ENCODE measurements at places on chromosomes 3 and 15.

DNA sequence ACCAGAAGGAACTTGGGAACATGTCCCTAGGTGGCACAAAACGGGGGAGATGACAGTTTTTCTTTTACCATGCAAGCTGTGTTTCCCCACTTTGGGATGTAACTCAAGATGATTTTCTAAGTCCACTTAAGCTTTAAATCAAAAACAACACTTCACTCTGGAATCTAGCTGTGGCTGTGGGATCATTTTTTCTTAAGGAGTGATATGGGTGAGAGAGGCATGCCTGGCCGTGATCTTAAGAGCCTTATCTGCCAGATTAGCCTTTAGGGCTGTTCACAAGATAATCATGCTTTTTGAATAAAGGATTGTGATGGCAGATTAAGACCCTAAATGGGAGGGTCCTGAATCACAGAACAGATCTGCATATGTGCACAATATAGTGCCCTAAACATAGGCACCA lies 384.8 kb upstream of the SEMA6D start:
- DNase-seq, result no peak

DNA sequence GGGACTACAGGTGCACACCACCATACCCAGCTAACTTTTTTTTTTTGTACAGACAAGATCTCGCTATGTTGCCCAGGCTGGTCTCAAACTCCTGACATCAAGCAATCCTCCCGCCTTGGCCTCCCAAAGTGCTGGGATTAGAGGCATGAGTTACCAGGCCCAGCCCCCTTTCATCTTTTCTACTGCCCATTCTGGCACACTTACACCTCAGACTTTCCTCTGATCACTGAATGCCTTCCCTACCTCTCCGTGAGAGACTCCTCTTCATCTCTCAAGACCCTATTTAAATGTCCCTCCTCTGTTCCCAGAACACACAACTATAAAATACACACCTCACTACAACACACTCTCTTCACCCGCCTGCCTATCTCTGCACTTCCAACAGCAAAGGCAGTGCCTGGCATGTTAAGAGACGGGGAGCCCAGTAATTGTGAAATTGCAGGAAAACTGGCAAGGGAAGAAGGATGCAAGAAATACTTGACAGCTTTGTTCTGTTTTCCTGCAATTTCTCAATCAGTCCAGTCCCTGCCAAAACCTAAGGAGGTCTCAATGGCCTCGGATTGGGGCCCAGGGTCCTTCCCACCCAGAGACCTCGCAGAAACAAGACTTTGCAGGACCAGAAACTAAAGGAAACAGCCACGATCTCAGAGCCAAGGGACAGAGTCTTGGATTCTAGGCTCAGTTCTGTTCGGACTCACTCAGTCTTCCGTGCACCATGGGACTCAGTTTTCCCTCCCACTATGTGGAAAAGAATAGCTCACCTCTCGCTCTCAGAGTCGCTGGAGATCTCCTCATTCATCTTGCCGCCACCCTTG lies 849 bp downstream of the RRP9 start:
- DNase-seq, result no peak

DNA sequence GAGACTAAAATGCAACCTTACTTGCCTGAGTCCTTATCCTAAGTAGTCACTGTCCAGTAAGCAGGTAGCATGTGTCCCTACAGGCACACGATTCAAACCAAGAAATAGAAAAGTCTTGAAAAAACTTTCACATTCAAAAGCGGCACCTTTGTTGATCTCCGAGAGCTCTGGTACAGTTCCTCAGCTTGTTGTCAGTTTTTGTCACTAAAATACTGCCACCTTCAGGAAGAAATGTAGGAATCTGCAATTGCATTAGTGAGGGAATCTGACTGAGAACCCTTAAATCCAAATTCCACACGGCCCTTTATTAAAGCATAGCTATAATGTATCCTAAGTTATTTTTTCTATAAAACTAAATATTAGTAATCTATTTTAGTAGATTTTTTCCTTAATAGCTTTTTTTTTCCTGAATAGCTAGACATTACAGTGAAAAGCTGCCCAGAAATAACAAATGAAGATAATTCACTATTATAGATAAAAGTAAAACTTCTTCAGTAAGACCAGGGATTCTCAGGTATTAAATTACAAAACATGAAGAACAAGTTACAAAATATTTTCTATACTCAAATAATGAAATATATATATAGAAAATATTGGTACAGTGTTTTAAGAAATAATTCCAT lies 44.0 kb downstream of the CCDC54 start:
- DNase-seq, result peak; percentile 36

DNA sequence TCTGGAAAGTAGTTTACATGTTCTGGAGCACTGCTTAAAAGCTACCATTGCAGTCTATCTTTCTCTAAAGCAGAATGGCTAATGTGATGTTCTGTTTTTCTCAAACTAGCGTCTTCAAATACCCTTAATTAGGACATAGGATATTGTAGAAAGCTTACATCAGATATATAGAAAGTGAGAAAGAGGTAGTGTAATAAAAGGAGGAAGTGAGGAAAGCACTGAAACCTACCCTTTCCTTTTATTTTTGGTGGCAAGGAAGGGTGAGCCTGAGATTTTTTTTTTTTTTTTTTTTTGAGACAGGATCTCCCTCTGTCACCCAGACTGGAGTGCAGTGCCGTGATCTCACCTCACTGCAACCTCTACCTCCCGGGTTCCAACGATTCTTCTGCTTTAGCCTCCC lies 9.4 kb downstream of the SENP2 start:
- no peak for DNase-seq

DNA sequence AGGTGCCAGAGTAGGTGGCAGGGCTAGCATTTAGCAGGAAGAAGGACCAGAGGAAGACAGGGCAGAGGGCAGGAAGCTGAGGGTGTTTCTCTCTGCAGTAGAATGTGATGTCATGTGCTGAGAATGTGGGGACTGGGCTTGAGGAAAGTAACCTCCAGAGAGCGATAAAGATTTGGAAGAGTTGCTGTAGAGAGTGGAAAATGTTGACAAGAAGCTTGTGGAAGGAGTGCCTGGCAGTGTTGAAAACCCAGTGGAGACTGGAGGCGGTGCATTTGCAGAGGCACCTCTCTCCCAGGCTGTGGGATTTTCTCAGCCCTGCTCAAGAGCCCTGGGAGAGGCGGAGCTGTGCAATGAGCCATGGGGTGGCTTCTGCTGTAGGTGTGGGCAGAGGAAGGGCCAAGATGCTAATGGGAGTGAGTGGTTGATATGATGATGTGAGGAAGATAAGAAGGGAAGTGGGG lies 54.8 kb downstream of the MESD start:
- no peak for DNase-seq

GRCh38 chr15:98113327-98113726 lies 152.8 kb downstream of the ARRDC4 start:
- DNase-seq, result no peak

DNA sequence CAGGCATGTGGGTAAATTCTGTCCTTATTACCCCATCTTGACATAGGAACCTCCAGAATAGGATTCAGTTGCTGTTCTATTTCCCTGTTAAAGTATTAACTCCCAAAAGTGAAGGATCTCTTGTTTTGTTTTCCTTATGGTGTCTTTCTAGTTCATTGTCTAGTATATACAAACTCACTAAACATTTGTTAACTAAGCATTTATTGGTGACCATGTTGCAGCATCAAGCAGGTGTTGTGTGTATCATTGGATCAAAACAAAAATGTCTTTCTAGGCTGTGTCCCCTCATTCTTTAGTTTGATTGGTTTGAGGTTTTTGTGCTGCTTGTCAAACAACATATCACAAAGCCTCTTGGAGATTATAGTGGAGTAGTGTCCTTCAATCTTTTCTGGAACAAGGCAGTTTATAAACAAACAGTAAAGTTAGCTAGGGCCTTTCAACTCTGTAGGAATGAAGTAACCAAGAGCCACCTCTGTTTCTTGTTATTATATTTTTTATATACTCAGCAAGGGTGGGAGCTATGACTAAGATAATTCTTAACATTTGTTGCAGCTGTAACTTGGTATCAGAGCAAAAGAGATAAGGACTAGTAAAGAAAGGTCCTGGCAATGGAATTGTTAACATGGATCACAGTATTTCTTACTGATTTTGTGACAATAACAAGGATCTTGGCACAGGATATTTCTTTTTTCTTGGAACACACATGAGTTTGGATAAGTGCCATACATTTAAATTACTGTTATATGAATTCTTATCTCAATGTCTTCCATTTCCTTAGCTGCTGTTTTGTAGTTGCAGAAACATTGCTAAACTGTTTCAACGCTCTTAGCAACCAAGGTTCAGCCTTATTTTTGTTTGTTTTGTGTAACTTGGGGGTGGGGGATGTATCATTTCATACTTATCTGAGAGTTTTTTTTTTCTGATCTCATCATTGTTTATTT lies 49.3 kb downstream of the TMOD3 start:
- DNase-seq, result no peak

- DNase-seq, result no peak
Measured at GRCh38 chr15:44882499-44882968, 74.0 kb upstream of the TERB2 start.

GRCh38 chr3:187746059-187746441 lies 782 bp upstream of the BCL6 start:
- no peak for DNase-seq

- DNase-seq, result no peak
Measured at GRCh38 chr15:81285461-81285860, 38.5 kb downstream of the STARD5 start.

DNA sequence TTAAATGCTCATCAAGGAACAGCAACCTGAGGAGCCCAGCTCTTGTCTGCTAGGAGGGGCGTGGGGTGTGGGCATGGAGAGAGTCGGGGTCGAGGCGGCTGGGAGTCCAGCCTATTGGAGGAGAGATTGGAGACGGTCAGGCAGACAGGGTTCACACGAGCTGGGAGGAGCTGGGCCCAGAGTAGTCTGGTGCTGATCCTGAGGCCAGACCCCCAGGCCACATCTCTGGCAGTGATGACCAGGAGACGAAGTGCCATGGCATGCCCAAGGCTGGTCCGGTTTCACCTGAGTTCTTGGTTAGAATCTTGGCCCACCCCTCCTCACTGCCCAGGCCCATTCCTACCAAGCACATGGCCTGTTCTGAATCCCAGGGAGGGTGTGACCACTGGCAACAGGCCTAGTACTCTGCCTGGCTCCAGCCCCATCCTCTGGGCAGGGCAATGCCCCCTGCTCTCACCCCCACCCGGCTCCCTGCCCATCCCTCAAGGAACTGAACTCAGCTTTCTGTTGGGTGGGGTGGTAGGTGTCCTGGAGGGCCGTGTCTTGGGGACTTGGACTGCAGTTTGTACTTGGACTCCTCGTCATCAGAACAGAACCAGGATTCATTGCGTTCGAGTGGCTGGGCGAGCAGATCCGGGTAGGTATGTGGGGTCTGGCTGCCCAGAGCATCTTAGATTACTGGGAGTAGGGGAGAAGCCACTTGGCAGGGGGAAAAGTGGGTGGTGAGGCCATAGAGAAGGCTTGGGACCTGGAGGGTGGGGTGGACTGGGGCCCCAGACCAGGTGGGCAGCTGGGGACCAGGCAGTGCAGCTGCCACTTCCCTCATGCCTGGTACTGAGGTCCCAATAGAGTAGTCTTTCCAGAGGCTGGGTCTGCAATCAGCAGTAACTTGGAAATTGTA lies 20.8 kb downstream of the SLC28A1 start:
- no peak for DNase-seq

DNA sequence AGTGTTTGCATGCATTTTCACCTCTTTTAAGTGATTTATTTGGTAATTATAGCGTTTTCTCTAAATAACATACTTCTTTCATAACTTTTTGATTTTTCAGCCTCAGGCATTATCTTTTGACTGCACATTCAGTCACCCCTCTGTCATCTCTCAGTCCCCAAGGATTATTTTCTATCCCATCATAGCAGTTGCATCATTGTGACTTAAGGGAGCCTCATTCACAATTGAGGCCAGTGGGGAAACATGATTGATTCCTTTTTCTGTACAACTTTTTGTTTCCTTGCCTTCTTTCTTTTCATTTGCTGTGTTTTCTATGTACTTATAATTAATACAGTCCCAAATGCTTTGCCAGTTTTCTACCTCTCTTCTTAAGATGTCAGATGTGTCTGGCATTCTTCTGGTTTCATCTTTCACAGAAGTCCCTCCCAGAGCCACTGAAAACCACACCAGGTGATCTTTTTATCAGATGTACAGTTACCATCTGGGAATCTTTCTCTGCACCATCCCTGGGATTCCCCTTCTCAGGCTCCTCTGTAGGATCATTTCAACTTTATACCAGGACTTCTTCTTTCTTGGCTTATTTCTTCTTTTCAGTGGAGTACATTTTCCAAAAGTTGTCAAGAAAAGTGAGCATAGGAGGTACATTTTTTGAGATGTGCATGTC lies 151.4 kb downstream of the RAP2B start:
- DNase-seq, result no peak

DNA sequence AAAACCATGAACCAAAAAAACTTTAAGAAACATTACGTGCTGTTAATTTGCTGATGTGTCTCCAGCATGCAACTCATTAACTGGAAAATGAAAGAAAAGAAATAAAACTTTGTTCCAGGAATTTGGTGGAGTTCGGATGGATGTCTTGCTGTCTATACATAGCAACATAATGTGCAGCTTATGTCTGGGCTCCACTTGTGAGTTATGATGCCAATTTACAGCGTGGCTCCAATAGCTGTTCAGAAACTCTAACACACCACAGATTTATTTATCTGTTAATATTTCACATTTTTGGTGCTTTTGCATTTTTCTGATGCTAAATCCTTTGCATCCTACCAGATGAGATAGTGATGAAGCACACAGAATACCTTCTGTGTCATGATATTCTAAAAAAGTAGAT lies 45.1 kb downstream of the MAP4 start:
- DNase-seq, result no peak

DNA sequence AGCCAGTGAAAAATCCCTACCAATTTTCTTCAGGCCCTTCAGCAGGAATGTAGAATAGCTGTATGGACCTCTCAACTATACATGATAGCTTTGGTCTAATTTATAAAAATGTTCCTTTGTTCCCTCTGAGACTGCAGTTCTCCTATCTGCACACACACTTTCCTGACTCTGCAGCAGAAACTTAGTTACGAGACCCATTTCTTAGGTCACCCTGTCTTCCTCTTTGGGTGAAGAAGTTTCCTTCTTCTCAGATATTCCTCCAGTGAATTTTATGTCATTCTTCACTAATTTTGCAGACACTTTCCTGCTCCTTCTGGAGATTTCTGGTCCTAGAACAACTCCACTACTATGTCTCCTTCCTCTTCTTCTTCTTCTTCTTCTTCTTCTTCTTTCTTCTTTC lies 42.6 kb downstream of the CD200R1L start:
- DNase-seq, result no peak

DNA sequence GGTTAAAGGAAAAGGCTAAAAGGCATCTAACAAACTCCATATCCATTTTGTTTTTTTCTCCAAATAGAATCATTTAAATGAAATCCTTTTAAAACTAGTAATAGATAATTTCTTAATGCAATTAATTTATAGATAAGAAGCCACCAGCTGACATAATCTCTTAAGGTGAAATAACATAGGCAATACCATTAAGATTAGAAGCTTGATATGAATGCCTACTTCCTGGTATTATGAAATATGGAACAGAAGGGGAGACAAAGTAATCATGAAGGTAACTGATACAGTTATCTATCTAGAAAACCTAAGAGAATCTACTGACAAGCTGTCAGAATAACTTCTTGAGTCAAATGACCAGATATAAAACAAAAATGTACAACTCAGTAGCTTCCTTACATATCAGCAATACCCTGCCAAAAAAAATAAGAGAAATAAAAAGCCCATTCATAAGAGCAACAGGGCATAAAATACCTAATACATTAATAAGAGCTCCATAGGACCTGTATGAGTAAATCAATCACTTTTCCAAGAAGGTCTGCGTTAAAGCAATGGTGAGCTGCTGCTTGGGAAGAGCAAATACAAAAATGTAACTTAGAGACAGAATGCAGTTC lies 10.7 kb downstream of the EHD4 start:
- DNase-seq, result no peak

GRCh38 chr15:88653200-88654064 lies 14.6 kb downstream of the ISG20 start:
- no peak for DNase-seq

GRCh38 chr15:26615927-26616302 lies 157.0 kb downstream of the GABRB3 start:
- no peak for DNase-seq

Data from activated CD8-positive, alpha-beta T cell treated with anti-CD3 and anti-CD28 coated beads, Interleukin-2, amount 10 ng/mL, durations not matched to agents 7 days and 5 days (primary cell).